Stimulated activated CD4-positive, alpha-beta T cell treated with anti-CD3 and anti-CD28 coated beads, TNF-alpha, amount 100 ng/mL, for 4 hours (primary cell): ENCODE measurements at places on chromosomes 4 and X.

DNA sequence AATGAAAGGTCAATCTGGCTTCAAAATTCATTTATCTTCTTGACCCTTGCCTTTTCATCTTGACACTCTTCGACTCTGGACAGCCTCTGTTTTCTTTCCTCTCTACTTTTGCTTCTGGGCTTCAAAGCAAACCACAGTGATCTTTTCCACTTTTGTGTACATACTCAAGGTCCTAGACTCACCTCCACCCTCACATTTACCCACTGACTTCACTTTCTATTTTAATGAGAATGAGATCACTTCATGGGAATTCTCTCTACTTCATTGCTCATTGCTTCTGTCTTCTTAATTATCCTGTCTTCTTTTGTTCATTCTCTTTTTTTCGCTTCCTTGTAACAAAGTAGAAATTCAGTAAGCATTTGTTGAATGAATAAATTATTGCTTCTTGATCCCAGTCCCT lies 330.1 kb upstream of the HAND2 start:
- DNase-seq: no peak

DNA sequence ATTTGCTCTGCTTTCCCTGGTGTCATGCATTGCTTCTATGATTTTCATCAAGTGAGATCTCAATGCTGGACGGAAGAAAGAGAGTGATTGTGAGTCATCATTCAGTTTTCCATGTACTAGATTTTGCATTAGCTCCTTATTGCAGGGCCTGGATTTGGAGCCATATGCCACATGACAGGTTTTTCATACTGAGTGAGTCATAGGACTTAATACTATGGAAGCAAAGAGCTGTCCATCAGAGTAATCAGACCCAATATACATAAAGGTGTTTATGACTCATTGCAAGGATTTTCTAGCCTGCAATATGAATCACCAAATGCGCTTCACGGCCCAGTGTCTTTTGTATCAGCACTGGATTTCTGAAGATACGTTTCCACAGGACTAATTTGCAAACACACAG lies 11.2 kb upstream of the TFDP3 start:
- DNase-seq: no peak

- DNase-seq: no peak
These were observed 286.5 kb downstream of the EPHA5 start for GRCh38 chr4:65383589-65384305.

- DNase-seq: no peak
These were observed 141.6 kb downstream of the KCNIP4 start for GRCh38 chr4:21806991-21807390.

DNA sequence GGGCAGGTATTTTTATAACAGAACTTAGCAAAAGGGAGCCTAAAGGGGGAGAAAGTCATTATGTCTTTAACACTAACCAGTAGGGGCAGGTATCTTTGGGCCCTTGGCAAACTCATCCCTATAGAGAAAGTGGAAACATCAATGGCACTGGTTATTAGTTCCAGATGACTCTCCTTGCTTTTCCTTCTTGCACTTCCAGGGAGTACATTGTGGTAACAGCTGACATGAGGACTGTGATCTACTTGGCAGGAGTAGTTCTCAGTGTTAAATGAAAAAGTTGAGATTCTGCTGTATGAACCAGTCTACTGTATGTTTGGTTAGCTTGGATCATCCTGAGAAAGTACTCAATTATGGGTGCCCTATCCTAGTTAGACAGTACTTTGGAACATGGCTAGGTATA lies 93.6 kb downstream of the ATXN3L start:
- DNase-seq: no peak

DNA sequence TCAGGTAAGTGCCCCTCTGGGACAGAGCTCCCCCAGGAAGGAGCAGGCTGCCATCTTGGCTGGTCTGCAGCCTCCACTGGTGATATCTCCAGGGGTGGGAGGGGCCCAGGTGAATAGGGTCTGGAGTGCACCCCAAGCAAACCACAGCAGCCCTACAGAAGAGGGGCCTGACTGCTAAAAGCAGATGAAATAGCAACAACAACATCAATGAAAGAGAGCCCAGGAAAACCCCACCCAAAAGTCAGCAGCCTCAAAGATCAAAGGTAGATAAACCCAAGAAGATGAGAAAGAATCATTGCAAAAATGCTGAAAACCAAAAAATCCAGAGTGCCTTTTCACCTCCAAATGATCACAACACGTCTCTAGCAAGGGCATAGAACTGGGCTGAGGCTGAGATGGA lies 92.5 kb upstream of the PAGE3 start:
- DNase-seq: no peak

GRCh38 chrX:129525896-129526295 lies 2.6 kb upstream of the SMARCA1 start:
- DNase-seq: no peak

GRCh38 chrX:112266136-112266535 lies 183.6 kb upstream of the TRPC5 start:
- DNase-seq: no peak

DNA sequence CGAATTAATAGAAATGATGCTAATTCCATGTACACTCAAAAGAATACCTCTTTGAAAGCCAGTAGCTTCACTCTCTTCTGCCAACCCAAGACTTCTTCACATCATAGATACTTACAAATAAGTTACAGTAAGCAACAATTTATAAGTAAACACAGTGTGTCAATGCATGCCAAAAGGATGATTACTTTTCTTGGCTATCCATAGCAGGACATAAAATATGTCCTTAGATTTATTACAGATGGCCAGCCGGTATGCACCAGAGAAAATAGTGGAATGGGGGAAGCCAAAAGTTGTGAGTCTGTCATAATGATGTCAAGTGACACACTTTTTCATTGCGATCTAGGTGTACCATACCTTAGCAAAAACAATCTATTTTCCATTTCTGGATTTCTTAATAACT lies 631 bp upstream of the BMX start:
- no peak for DNase-seq

DNA sequence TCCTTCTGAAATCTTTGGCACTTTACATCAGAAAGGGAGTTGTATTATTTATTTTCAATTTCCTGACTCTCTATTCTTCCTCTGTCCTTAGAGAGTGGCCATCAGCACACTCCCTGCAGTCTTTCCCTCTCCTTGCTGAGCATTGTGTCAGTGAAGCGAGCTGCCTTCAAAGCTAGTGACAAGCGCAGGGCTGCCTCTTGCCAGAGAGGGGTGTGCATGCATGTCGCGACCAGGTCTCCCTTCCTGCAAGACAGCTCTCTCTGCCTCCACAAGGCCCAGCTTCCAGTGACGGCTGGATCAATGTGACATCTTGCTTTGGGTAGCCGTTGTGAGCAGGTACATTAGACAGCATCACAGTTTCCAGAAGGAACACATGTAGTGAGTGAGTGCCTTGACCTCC lies 810.9 kb upstream of the TENM3 start:
- DNase-seq: no peak

DNA sequence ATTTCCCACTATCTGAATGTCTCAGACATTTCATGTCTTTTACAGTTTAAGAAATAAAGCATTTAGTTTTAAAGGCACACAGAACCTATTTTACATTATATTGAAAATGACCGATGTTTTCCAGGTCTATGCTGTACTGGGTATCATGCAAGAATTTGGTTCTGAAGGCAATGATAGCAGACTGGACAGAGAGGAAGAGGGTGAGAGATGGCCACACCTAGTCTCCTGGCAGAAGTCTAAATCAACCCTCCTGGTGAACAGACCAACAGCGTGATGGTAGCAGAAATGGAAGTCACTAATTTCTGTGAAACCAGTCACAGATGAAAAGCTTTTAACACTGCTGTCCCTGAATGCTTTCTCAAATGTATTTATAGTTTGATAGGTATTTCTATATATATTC lies 41.9 kb downstream of the MID1 start:
- DNase-seq: no peak

DNA sequence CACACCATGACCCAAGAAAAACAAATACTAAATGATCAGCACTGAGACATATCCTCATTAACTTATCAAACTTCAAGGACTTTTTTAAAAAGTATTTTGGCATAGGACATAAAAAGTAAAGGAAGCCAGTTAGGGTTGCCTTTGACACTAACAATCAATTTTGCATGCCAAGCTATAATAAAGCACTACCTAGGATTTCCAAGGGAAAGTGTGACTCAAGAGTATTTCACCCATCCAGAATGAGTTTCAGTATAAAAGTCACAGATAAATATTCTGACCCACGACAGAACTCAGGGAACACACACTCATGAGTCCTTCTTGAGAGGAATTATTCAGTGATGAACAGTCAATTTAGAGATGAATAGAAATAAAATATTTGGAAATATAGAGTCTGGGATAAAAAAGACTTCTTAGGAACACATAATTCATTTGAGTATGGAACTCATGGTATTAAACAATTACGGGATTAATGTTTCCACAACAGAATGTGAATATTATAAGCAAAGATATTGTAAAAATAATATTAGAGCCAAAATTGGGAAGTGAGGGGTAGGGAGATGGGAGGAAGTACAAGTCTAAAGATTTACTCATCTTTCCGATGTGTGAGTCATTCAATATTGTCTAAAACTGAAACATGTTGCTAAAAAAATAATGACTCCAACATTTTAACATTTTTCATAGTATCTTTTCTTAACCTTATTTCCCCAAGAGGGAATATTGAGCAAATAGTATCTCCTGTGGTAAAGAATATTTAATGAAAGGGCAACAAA lies 143.5 kb upstream of the LNX1 start:
- no peak for DNase-seq

DNA sequence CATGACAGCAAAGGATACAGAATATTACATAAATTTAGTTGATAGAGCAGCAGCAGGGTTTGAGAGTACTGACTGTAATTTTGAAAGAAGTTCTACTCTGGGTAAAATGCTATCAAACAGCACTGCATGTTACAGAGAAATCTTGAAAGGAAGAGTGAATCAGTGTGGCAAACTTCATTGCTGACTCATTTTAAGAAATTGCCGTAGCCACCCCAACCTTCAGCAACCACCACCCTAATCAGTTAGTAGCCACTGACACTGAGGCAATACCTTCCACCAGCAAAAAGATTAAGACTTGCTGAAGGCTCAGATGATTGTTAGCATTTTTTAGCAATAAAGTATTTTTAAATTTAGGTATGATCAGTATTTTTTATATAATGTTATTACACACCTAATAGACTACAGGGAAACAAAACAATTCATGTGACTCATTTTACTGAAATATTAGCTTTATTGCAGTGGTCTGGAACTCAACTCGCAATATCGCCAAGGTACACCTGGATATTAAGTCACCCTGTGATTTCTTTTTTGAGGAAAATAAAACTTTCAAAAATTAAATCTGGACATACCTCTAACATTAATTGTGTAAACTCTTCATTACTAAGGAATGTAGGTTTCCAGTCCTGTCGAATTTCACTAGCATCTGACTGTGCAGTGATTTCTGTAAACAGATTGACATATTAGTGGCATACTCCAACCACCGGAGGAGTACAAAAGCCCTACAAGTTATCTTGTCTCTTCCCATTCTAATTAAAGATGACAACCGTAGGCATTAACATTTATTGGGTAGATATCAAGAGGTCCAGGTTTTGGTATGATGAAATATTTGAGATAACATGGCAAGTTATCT lies 71.1 kb downstream of the CLOCK start:
- no peak for DNase-seq

- no peak for DNase-seq
These were observed 855.1 kb upstream of the INTU start for GRCh38 chr4:126777649-126778048.

- no peak for DNase-seq
These were observed 276.4 kb downstream of the SPRY1 start for GRCh38 chr4:123672987-123673386.

DNA sequence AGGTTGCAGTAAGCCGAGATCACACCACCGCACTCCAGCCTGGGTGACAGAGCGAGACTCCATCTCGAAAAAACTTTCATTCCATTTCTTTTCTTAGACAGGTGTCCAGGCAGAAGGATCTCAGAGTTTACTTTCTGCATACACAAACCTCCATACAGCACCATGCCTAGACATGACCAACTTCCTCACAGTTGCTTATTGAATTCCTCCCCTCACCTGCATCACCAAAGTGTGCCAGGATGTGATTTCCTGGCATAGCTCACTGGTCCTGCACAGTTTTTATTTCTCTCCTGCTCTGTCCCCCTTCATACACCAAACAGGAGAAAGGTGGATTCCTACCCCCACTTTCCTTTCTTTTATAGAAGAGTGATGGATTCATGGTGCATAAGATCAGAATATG lies 34.7 kb upstream of the PPARGC1A start:
- DNase-seq: no peak

DNA sequence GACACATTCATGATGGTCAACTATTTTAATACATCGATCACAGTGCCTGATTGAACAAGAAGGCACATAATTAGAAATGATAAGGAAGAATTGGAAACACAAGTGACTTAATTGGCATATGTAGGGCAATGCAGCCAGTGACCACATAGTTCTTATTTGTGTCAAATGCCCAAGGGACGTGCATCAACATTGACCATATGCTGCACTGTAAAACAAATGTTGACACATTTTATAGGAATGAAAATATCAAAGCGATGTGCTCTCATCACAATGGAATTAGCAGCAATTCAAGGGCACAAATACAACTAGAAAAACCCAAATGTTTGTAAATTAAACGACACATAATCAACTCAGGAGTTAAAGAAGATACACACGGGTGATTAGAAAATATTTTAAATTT lies 948.3 kb upstream of the PRKX start:
- no peak for DNase-seq

- DNase-seq: no peak
These were observed 723 bp downstream of the NKX6-1 start for GRCh38 chr4:84498203-84498934.

DNA sequence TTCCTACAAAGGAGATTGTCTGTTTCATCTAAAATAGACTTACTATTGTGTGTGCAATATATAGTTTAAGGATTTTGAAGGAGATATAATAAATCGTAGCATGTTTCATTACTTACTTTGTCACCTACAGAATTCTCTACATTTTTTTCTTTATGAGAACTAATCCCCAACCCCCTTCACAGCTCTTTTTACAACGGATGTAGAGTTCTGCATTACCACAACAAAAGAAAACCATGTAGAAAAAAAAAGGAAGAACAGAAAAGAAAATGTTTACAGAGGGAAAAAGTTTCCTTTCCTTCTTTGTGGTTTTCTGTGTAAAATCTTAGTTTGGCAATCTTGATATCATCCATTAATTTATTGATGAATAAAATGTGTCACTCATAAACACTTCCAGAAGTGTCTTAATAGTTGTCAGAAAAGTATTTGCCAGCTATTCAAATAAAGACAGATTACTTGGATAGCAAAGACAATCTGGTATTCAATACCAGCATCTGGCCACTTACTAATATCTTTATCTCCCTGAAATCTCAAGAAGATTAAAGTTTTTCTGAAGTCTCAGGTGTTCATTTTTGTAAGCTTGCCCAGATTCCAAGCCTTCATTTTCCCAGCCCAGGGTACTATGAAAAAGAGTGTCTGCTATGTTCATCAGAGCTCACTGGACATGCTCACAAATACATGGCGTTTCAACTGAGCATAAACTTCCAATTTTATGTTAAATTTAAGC lies 806.8 kb downstream of the PCDH19 start:
- no peak for DNase-seq

GRCh38 chrX:37357436-37357835 lies 8.3 kb downstream of the PRRG1 start:
- no peak for DNase-seq

GRCh38 chr4:38344929-38345328 lies 319.1 kb upstream of the KLF3 start:
- no peak for DNase-seq

- DNase-seq: peak; percentile 29
These were observed 11.3 kb upstream of the ANOS1 start for GRCh38 chrX:8743126-8743732.
